Stimulated activated CD8-positive, alpha-beta memory T cell treated with anti-CD3 and anti-CD28 coated beads, Interleukin-12 subunit alpha, Interleukin-12 subunit beta, amount 100 ng/mL, for 4 hours (primary cell): ENCODE measurements at places on chromosomes 2 and 18.

- no peak for DNase-seq
Observed at GRCh38 chr2:41832218-41832617, 215.6 kb upstream of the PKDCC start.

- DNase-seq = no peak
Observed at GRCh38 chr18:38007676-38008330, 442.2 kb upstream of the CELF4 start.

GRCh38 chr2:66938471-66938967 lies 458.6 kb upstream of the ETAA1 start:
- no peak for DNase-seq

GRCh38 chr2:54613794-54614257 lies 109.6 kb upstream of the EML6 start:
- no peak for DNase-seq

DNA sequence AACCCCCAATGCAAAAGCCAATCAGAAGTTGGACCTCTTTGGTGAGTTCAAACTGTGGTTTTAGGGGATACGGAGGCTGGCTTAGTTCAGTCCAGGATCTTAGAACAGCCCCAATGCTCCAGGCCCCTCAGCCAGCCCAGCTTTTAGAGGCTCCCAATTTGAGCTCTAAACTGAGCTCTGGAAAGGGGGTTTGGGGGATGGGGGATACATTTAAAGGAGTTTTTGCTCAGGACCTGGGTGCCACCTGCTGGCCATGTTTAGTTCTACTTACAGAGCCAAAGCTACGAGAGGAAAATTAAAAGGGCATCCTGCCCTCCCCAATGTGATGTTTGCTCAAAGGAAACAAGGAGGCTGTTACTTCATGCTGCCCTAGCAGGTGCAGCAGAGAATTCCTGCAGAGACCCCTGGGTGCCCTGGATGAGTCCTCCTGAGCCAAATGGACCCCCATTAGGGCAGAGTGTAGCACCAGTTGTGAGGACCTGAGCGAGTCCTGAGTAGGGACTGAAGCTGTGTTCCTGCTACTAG lies 15.9 kb upstream of the TMEM214 start:
- no peak for DNase-seq

- DNase-seq = no peak
Observed at GRCh38 chr2:165141601-165142354, 62.1 kb downstream of the SCN3A start.

DNA sequence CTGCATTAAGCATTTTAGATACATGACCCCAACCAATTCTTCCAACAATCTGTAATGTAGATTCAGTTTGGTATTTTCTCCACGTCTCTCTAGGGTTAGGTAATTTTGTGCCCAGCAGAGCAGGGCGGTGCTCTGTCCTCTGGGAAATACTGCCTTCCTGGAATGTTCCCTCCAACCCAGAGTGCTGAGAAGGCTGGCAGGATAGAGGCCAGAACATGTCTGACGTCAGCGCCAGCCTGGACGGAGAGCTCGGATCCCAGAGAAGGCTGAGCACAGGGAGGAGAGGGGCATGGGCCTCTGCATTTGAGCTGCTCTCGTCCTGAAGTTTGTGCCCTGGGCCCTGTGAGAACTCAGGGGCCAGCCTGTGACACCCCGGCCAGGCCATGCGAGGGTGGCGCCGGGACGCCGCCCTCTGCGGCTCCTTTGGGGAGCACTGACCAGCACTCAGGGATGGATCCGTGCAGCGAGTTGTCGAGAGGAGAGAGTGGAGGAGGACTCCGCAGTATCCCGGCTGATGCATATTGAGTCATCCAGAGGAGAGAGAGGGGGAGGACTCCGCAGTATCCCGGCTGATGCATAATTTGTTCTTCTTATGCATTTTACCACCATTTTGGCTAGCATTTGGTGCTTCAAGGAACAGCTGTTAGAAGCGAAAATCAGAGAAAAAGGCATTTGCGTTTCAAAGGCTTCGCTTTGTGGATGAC lies 80.0 kb upstream of the PXDN start:
- DNase-seq = no peak

DNA sequence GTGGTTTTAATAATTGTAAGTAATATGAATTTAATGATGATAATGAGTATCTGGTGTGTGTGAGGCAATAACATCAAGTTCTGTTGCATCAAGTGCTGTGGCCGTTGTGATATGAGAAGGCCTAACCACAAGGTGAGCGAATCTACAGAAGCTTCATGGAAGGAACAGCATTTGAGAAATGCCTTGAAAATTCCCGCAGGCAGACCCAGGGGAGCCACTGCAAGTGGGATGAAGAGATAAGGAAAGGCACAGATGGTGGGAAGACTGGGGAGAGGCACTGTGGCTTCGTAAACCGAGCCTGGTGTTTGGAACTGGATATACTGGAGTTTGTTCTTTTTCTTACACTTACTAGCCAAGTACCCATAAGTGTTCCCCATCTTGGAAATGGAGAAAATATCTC lies 357.5 kb downstream of the PTPRM start:
- DNase-seq = no peak

DNA sequence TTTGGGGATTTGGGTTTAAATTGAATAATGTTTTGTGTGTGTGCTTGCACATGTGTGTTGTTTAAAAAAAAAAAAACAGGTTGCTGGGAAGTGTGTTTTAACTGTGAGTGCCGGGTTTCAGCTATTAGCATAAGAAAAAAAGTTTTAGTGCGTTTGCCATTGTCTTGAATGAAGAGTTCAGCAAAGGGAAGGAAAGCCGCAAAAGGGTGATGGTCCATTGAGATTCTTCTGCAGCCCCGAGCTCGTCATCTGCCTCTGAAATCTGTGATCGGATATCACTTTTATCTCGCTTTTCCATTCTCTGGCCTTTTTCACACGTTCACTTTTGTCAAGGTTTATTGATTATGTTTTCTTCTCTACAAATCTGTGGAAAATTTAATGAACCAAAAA lies 4.7 kb downstream of the GLI2 start:
- DNase-seq = no peak

DNA sequence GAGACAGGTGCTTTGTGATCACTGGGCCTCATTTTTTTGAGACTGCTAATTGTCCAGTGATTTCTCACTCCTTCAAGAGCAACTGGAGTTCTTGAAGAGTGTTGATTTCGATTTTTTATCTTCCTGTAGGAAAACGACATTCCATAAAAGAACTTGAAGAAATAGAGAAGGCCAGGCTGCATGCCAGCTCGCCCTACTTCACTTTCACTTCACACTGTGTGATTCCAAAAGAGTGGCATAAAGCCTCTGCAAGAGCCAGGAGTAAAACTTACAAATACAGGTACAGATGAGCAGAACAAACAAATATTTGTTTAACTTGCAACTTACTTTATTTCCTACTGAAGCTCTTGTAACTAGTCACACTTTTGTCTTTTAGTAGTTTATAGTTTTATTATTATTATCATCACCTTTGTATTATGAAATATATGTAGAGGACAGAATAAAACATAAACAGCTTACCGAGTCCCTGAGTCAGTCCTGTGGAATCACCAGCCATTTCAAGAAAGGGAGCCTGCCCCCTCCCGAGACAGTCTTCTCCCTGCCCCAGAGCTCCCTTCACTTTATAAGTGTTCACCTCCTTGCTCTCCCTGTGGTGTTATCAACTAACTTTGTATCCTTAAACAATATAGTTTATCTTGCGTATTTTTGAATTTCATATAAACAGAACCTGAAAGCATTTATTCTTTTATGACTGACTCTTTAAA lies 8.7 kb downstream of the FAM228A start:
- DNase-seq = no peak

GRCh38 chr18:31723990-31724711 lies 36.5 kb downstream of the SLC25A52 start:
- no peak for DNase-seq

- DNase-seq = no peak
Observed at GRCh38 chr2:186544255-186544675, 45.6 kb upstream of the ITGAV start.

- DNase-seq = no peak
Observed at GRCh38 chr2:30230497-30231211, 680 bp upstream of the LBH start.

GRCh38 chr2:1740716-1741589 lies 3.4 kb downstream of the PXDN start:
- DNase-seq = no peak

DNA sequence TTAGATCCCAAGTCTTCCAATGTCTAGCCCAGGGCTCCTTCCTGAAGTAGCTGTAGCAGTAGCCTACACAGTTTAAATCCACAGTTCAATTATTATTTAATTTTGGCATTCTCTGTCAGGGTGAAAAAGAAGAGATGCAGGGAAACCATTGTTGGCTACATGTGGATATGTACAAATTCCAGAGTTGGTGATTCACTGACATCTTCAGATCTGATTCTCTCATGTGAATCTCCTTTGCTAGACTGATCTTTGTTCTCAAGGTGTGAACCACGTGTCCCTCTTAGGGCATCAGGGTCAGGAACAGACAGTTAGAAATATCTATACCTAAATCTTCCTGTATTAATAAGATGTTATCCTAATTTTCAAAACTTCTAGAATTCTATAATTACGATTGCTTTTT lies 36.7 kb downstream of the ADCYAP1 start:
- DNase-seq = no peak

GRCh38 chr18:24181806-24182205 lies 42.9 kb downstream of the CABYR start:
- DNase-seq = no peak

- no peak for DNase-seq
Observed at GRCh38 chr2:216698895-216699294, 3.5 kb upstream of the IGFBP5 start.

DNA sequence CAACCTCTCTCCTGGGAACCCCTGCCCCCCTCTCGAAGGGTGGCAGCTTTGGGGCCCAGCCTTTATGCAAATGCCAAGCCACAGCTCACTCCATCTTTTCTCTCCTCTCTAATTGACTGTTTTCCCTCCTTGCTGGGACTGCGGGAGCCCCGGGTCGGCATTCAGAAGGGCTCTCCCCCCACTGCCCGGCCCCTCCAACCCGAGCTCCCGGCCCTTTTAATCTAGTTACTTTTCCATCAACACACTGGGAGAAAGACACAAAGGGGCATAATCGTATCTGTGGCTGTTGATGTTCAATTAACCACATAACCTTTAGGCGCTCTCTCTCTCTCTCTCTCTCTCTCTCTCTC lies 95.4 kb downstream of the INHBB start:
- DNase-seq = no peak

GRCh38 chr2:26316041-26316440 lies 29.9 kb upstream of the SELENOI start:
- DNase-seq = no peak

DNA sequence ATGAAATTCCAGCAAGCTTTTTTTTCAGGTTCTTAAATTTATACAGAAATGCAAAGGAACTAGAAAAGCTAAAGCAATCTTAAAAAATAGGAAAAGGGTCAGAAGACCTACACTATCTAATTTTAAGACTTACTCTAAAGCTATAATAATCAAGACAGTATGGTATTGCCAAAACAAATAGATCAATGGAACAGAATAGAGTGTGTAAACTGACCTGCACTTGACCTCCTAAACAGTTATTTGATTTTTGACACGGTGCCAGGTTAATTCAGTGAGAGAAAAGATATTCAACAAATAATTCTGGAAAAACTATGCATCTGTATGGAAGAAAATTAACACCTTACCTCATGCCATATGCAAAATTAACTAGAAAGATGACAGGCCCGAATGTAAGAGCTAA lies 73.6 kb downstream of the OLA1 start:
- no peak for DNase-seq

DNA sequence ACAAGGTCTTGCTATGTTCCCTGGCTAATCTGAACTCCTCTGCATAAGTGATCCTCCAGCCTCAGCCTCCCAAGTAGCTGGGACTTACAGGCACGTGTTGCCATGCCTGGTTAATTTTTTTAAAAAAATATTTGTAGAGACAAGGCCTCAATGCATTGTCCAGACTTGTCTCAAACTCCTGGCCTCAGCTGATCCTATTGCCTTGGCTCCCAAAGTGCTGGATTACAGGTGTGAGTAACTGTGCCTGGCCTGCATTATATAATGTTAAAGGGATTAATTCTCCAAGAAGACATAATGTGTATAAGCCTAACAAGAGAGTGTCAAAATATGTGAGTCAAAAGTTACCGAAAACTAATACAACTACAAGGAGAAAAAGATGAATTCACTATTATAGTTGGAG lies 32.2 kb downstream of the BUB1 start:
- DNase-seq = no peak

- no peak for DNase-seq
Observed at GRCh38 chr2:69693059-69693774, 48.7 kb upstream of the ANXA4 start.

GRCh38 chr2:15111718-15112117 lies 449.4 kb downstream of the NBAS start:
- no peak for DNase-seq

DNA sequence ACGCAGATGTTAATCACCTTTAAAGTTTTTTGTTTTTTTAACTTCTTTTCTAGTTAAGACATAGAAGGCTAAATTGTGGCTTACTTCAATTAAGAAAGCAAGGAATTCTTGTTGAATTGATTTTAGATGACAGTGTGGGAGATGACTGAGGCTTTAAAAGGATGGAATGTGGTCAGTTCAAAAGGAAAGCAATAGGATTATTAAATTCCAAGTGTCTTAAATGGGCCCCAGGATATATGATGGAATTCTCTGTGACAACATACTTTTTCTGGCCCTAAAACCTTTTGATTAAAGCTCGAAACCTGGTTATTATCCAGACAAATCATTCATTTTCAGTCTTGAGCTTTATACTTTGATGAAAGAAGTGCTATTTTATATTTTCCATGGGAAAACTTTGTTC lies 179.0 kb upstream of the TMEFF2 start:
- DNase-seq = no peak

DNA sequence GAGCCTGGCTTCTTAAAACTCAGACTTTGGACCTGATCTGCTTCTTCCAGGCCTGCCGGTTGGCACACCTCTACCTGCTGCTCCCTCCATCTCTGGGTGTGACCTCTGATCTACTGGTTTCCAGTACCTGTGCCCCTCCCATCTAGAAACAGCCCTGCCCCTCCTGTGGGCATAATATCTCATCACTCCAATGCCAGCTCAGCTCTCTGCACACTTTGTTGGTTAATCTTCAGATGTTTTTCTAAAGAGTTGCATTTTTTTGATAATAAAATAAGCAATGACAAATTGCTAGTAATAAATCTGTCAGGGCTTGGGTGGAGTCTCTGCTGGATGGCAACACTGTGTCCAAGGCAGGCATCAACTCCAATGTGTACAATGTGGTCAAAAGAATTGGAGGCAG lies 89.6 kb upstream of the PPP1CB start:
- no peak for DNase-seq

DNA sequence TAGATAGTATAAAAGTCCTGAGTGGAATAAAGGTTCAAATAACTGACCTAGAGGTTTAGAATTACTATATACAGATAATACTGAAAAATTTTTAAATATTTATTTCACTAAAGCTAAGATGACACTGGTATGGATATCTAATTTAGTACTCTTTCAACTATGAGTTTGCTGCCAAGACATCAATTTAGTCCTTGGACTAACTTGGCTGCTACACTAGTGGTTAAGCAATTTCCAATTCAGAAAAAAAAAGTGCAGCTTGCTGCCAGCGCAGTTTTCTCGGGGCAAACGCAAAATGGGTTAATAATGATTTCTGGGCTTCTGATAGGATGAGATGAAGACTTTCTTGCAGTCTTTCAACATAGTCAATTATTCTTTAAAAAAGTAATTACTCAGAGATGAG lies 10.8 kb downstream of the BUB1 start:
- DNase-seq = no peak

- DNase-seq = no peak
Observed at GRCh38 chr2:16152928-16153753, 212.8 kb downstream of the MYCN start.
